ENCODE measurements at places on chromosomes 4 and X.
A peak's percentile ranks its signal among the peaks of the same experiment; 100 is the strongest.

GRCh38 chr4:127648061-127648460, 15.3 kb downstream of the INTU start:
- no peak for DNase-seq

- no peak for DNase-seq
These were observed 123.2 kb upstream of the NAP1L5 start for GRCh38 chr4:88820698-88821415.

- DNase-seq, result no peak
These were observed 173.0 kb upstream of the TET2 start for GRCh38 chr4:104973708-104974107.

DNA sequence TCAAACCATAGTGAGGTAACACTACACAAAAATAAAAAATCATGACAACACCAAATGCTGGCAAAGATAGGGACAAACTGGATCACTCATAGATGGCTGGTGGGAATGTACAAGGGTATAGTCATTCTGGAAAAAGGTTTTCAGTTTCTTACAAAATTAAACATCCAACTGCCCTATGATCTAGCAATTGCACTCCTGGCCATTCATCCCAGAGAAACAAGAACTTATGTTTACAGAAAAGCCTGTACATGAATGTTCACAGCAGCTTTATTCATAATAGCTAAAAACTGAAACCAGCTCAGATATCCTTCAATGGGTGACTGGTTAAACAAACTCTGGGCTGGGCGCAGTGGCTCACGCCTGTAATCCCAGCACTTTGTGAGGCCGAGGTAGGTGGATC, 43.3 kb downstream of the NYX start:
- DNase-seq, result no peak

GRCh38 chr4:73751166-73751565, 10.8 kb downstream of the CXCL8 start:
- DNase-seq, result no peak

DNA sequence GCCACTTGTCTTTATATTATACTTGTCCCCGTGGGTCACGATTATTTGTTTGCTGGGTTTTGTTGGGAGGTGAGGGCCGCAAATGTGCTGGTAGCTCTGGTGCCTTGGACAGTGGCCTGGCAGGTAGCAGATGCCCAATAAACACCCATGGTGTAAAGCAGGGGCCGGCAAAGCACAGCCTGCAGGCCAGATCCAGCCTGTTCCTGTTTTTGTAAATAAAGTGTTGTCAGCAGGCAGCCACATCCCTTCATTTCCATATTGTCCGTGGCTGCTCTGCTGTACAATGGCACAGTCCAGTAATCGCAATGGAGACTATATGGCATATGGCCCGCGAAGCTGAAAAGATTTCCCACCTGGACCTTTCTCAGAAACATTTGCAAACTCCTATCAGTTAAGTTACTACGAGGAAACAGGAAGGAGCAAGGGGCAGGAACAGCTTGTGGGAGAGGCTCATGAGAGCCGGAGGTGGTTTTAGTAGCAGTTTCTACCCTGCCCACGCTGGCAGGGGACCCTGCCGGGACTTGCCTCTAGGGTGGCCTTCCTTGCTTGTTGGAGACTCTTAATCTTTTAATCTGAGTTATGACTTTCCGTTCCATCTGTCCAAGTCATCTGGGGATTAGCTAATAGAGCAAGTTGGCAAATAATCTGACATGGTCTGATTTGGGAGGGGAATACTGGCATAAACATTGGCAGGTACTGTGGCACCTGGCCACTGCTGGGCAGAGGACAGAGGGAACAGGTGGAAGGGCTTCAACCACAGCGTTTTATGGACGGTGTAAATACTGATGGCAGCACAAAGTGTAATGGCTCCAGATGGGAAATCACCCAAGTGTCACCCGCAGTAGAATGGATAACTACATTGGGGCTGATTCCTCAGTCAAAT, 19.6 kb downstream of the CLCN4 start:
- no peak for DNase-seq

GRCh38 chrX:16970977-16971376, 24.5 kb downstream of the REPS2 start:
- DNase-seq, result no peak

DNA sequence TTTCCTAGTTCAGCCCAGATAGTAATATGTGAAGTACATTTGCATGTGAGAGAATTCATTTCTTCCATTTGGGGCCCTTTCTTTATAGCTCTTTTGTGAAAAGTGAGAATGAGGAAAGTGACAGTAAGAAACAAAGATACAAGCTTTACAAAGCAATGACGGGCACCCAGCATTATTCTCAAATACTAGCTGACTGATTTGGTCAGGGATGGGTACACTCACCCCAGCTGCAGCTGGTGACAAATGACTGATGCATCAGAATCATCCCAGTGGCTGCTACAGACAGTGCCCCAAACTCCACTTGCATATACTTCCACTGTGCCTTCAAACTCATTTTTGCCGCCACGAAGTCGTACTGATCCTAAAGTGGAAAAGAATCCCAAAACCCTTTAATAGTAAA, 14.8 kb downstream of the PRSS12 start:
- no peak for DNase-seq

GRCh38 chrX:15564981-15565579, 35.7 kb downstream of the ACE2 start:
- DNase-seq, result no peak

DNA sequence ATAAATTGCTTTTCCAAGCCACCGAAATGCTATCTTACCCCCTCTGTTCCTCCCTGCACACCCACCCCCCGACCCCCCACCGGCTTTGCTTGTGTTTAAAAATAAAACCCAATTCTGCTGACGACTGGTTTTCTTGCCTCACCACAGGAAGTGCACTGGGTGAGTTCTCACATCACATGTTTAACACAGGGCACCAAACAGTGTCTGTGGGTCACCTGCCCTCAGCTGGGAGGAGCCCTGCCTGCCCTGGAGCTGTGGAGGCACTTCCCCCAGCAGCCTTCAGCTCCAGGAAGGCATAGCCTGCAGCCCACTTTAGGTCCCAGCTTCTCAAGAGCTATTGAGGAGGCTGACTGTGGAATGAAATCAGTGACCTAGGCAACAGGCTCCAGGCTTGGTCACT, 8.8 kb downstream of the TMEM255A start:
- DNase-seq, result peak; percentile 14

DNA sequence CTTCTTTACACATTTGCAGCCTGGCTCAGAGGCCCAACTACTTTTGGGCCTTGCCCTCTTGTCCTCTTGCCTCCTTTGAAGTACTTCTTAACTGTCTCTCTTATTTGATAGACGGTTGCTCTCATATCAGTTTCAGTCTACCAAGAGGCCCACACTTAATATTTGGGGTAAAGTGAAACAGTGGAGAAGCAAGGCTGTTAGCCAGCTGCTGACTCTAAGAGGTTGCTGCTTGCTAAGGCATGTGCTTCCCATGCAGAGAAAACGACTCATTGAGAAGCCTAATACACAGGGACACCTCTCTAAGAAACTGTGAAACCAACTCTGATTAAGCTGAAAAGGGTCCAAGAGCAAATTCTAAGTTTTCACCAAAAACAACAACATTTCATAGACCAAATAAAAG, 94.6 kb downstream of the PPP3CA start:
- DNase-seq, result no peak

- no peak for DNase-seq
These were observed 133.6 kb upstream of the S100G start for GRCh38 chrX:16516232-16516876.

GRCh38 chr4:116632269-116632668, 453.1 kb downstream of the TRAM1L1 start:
- DNase-seq, result no peak

- DNase-seq, result no peak
These were observed 226.8 kb downstream of the COL25A1 start for GRCh38 chr4:109075621-109076020.

DNA sequence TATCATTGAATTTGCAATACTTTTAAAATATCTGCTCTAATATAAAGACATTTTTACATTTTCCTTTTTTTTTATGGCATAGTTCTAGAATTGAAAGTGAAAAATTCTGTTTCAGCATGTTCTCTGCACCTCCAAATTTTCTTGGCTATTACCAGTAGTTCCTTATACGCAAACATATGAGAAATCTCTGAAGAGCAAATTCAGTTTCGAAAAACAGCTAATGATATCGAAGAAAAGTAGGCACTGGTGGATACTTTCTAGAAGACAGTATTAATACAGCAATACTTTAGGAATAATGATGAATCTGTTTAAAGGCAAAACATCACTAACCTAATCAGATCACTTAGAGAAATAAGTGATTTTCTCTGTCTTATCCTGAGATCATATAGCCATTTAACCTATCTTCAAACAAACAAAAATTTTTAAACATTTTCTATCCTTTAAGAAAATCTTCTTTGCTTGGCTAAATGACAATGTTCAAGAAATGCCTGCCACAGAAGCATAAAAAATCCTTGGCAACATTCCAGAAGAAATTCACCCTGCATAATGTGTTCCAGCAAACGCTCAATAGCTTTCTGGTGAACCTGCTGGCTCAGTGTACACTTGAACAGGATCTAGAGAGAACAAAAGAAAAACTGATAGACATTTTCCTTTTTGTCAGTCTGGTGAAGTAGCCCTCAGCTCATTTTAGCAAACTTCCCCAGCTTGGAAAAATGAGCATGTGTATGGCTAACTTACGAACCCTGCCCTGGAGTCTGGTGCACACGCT, 51.2 kb upstream of the KLF3 start:
- DNase-seq, result no peak

GRCh38 chrX:8639949-8640475, 91.9 kb downstream of the ANOS1 start:
- no peak for DNase-seq

DNA sequence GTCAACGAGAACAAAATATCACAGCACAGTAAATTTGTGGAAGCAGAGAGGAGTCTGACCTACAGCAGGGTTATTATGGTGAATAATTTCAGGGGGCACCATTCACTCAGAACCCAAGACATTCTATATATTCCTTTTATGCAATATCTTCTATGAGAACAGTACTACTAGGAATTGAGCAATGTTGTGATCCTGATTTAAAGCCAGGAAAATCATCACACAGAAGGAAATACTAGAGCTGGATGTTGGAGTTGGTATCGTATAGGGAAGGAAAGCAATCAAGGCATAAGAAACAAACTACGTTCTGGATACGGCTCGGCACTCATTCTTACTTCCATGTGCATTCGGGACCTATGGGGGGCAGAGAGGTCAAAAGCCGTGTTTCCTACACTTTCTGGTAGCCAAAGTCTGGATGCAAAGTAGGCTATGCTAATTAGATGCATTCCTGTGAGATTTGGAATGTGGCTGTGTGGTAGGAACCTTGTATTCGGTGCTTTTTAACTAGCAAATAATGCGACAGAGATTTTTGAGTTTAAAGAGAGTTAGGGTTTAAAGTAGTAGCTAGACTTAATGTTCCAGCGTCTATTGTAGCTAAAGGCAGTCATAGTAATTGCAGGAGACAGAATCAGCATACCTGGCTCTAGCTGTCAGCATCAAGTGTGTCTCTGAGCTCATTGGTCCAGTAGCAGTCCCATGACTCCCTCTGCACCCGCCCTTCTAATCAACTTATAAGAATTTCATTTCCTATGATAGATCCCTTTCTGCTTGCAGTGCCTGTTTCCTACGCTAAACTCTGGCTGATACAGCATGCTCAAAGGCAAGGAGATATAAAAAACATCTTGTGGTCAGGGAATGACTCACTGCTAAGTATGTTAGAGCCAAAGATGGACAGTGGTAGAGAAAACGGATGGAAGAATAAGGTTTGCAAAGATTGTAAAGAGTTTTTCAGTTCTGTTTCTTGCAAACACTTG, 43.3 kb upstream of the PDGFC start:
- DNase-seq, result no peak

GRCh38 chr4:7653510-7654369, 219.0 kb upstream of the PSAPL1 start:
- no peak for DNase-seq

DNA sequence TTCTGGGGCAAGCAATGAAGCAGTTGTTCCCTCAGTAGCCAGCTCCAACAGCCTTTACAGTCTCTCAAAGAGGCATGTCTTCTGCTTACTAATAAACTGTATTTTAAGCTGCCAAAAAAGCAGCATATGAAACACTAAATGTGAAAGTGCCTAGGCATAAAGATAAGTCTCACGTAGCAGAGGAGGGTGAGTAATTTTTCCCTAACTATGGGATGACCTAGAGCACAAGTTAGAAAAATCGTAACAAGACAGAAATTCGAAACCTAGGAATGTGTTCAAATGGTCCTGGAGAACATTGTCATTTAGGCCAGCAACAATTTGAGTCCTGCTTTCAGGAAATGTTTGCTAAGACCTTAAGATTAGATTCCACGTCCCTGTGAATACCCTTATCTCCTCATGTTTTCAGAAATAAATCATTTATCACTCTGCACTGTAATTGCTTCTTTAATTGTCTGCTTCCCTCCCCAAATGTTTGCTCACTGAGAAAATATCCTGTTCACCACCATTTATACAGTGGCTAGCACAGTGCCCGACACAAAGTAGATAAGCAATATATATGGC, 222.2 kb downstream of the KCNIP4 start:
- DNase-seq, result no peak

GRCh38 chr4:110742143-110742542, 119.3 kb upstream of the PITX2 start:
- DNase-seq, result no peak

- no peak for DNase-seq
These were observed 77.1 kb downstream of the ZFYVE28 start for GRCh38 chr4:2341261-2341841.

DNA sequence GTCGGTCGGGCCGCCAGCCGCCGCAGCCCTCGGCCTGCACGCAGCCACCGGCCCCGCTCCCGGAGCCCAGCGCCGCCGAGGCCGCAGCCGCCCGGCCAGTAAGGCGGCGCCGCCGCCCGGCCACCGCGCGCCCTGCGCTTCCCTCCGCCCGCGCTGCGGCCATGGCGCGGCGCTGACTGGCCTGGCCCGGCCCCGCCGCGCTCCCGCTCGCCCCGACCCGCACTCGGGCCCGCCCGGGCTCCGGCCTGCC, 213 bp downstream of the NFKB1 start:
- DNase-seq, result no peak

- DNase-seq, result no peak
These were observed 46.7 kb downstream of the KCNIP4 start for GRCh38 chr4:21901831-21902230.

DNA sequence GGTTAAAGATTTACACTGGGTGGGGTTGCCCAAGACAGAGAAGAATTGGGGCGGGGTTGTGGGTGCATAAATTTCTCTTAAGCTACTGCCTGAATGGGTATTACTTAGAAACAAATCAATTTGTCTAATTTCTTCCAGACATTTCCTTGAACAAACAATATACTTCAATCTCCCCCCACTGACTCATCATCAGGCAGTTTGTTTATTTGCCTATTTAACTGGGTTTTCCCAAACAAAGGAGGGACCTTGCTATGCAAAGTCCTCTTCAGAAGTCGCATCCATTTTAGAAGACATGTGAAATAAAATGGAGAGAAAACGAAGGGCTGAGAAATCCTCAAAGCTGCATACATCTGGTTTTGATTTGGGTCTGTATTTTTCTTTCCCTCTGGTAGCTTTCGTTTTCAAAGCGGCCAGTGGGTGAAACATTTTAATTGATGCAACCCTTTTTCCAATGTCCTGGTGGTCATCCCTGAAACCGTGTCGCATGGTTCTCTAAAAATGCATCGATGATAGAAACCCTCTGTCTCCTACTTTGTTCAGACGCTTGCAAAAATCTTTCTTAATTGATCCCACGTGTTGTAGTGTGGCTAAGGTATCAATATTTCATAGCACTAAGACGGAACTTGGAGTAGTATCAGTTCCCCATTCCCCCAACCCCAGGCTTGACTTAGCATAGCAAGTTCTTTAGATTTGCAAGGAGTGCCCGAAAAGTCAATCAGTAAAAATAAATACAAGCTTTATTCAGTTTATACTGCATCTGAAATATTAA, 115.1 kb upstream of the MXRA5 start:
- no peak for DNase-seq

- DNase-seq, result no peak
These were observed 242.9 kb upstream of the GK2 start for GRCh38 chr4:79650794-79651431.

All from stimulated activated CD8-positive, alpha-beta memory T cell treated with anti-CD3 and anti-CD28 coated beads, Interleukin-2, amount 100 ng/mL, for 1 hour (primary cell).